ENCODE measurements at places on chromosomes 3 and 15.

DNA sequence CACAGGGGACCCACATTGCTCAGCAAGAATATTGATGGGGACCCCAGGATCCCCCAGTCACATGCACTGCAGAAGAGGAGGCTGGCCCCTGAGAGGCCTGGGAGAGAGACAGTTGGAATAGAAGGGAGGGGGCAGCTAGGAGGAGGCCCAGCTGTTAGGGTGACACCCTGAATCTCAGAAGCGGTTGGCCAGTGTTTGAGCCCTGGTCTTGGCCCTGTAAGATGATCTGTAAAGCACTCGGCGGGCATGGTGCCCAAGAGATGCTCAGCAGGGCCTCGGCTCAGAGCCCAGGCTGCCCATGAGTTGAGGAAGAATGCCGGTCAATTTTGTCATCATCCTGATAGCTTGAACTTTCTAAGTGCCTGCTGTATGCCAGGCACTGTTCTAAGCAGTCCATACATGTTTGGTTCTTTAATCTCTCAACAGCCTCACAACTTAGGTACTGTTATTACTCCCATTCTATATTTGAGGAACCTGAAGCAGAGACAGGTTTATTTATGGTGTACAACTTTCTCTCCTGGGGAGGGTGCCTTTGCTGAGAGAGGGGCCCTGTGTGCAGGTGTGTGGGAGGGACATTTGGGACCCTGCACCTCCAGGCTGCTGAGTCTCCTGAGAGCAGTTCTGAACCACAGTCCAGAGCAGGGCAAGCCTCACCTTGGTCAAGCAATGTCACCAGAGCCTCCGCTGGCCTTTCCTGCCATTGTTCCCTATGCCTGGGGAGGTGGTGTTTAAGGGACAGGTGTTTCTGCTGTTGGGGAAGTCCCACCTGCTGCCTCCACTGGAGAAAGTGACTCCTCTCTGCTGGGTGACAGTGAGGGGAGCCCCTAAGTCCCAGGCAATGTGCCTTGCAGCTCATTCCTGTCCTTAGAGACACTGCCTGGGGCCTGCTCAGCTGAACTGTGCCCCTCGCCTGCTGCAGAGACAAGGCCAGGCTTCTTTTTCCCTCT lies 26.0 kb downstream of the SLC6A6 start:
- DNase-seq: no peak

GRCh38 chr3:71131375-71132314 lies 451.9 kb downstream of the FOXP1 start:
- DNase-seq: no peak

- DNase-seq: peak; percentile 65
Measured at GRCh38 chr3:143972505-143973258, 1.1 kb downstream of the DIPK2A start.

DNA sequence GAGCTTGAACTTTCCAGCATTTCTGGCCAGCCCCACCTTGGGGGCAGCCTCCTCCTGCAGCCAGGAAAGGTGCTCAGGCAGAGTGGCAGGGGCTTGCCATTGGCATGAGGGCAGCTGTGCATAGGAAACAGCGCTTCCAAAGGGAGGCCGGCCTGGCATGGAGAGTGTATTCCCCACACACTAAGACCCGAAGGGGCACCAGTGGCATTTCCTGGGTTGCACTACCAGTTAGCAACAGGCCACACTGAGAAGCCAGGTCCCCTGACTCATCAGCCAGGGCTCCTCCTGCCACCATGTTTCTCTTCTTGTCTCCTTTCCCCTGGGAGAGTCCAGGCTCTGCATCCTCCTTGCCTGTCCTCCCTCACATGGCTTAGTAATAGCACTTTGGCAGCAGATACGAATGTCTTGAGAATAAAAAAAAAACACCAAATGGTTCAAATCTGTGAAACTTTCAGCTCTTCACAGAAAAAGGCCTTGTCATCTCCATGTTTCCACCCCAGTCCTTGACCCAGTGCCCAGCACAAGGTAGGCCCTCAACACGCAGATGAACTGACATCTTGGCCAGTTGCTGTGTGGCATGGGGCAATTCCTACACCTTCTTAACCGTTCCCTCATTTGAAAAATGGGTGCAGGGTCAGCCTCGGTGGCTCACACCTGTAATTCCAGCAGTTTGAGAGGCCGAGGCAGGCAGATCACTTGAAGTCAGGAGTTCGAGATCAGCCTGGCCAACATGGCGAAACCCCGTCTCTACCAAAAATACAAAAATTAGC lies 180.4 kb downstream of the SMAD6 start:
- no peak for DNase-seq

- no peak for DNase-seq
Measured at GRCh38 chr3:52886049-52886730, 11.2 kb downstream of the STIMATE start.

GRCh38 chr3:171165499-171165921 lies 139.0 kb upstream of the SLC2A2 start:
- no peak for DNase-seq

GRCh38 chr3:195147649-195148080 lies 123.3 kb downstream of the XXYLT1 start:
- no peak for DNase-seq

- no peak for DNase-seq
Measured at GRCh38 chr3:114221881-114222264, 15.5 kb downstream of the ZNF80 start.

- DNase-seq: no peak
Measured at GRCh38 chr15:99989095-99989494, 255.9 kb upstream of the LYSMD4 start.

DNA sequence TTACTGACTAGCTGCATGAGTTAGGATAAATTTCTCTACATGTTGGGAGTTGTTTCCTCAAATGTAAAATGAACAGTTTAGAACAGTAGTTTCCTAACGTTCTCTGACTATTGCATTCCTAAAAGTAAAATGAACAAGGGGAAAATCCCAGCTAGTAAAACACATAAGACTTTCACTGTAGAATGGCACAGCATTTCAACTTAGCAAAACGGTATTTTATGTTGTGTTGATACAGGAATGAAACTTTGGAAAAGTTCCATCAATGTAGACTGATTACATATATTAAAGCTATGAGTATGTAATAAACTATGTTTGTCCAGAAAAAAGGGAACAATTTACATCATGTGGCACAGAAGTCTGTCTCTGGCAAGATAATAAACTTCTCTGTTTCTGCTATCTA lies 297.4 kb upstream of the EPHA3 start:
- no peak for DNase-seq

- DNase-seq: no peak
Measured at GRCh38 chr3:126126286-126126685, 42.4 kb upstream of the SLC41A3 start.

- DNase-seq: no peak
Measured at GRCh38 chr3:66103729-66104128, 65.0 kb upstream of the MAGI1 start.

GRCh38 chr3:141530415-141530768 lies 43.6 kb downstream of the RASA2 start:
- peak; percentile 78 for DNase-seq

GRCh38 chr3:32313723-32314473 lies 75.4 kb downstream of the CMTM8 start:
- peak; percentile 57 for DNase-seq

GRCh38 chr3:150172356-150172755 lies 201.7 kb upstream of the PFN2 start:
- no peak for DNase-seq

DNA sequence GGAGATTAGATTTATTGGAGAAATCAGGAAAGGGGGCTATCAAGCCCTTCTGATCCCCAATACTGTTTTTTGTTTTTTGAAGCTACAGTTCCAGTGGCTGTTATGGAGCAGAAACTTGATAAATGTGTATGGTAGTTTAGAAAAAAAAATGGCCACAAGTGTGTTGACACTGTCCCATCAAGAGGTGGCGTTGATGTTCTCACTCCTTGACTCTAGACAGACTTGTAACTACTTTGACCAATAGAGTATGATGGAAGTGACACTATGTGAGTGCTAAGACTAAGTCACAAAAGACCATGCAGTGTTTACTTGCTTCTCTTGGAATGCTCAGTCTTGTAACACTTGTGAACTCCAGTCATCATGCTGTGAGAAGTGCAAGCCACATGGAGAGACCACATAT lies 356.7 kb downstream of the PDCD6IP start:
- DNase-seq: no peak

- DNase-seq: no peak
Measured at GRCh38 chr15:29864501-29864900, 42.2 kb upstream of the TJP1 start.

DNA sequence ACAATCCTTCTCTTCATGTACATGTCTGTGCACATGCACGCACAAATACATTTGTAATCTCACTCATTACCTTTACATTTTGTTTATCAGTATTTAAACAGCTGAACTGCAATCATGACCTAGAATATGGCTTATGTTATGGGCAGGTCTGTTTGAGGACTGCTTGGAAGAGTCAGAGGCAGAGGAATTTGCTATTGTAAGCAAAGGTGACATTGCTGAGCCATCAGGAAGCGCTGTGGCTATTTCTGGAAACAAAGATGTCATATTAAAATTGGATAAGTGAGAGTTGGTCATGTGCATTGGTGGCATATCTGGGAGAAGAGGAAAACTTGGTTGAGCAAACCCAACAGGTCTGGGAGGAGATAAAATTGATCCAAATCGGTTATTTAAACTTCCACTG lies 41.6 kb downstream of the USF3 start:
- DNase-seq: no peak

GRCh38 chr3:117346901-117347300 lies 637.3 kb downstream of the TUSC7 start:
- DNase-seq: no peak

GRCh38 chr3:83150896-83151295 lies 1389.5 kb upstream of the GBE1 start:
- DNase-seq: no peak

GRCh38 chr3:177379045-177379444 lies 181.8 kb upstream of the TBL1XR1 start:
- no peak for DNase-seq

DNA sequence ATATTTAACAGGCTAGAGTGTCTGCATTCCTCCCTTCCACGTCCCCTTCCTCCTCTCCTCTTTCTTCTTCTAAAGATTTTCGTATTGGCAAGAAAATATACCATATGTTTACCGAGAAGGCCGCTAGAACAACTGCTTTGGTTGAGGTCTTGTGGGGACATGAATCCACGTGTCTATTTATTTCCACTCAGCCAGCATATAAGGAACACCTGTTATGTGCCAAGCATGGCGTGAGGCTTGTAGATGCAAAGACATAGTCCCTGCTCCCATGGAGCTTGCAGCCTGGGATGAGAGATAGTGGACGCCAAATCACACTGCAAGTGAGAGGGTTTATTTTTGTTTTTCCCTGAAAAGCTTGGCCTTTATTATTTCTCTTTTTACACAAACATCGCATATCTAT lies 57.1 kb downstream of the SLC7A14 start:
- no peak for DNase-seq

DNA sequence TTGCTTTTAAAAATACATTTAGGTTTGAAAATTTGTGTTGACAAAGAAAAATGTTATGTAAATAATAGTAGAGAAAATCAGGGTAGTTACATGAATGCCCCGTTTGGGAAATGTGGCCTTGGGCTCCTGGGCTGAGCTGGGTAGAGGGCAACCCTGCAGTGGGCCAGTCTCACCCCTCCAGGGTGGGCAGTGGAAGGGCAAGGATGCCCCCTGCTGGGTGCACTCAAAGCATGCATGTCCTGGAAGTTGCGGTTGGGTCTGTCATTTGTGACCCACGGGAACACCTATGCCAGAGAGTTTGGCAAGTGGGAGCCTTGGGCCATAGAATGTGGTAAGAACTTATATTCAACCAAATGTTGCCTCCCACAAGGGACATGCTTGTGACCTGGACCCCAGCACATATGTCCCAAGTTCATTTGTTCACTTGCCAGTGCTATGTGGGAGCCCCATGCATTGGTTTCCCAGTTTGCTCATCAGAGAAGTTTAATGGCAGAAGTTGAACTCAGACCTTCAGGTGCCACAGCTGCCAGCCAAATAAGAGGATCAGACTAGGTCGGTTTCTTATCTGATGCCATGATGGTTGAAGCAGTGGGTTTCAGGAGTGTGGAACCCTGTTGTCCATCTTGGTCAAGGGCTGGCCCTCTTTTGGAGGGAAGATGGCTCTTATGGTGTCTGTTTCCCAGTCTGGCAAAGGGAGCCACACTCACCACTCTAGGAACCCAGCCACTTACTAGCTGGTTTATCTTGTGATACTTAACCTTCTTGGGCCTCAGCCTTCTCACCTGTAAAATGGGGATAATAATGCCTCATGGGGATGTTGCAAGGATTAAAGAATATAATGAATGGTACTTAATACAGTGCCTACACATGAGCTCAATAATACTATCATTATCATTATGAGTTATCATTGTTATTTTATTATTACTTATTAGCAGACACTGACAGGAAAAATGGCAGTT lies 2.5 kb upstream of the PLCB2 start:
- DNase-seq: no peak

DNA sequence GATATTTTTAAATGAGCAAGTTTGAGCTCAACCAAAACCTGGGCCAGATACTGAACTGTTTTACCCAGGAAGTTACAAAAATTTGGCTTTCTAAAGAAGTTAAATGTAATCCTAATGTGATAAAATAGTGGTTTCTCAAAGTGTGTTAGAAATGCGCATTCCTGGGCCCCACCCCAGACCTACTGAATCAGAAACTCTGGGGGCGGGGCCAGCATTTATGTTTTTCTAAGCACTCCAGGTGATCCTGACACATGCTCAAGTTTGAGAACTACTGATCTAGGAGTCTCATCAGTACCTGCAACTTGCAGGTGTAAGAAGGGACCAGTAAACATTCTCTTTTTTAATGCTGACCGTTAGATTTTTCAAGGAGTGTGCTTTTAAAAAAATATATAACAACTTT lies 190.6 kb downstream of the VPS13C start:
- no peak for DNase-seq

GRCh38 chr15:92073044-92073785 lies 219.7 kb downstream of the SLCO3A1 start:
- DNase-seq: no peak
